ENCODE measurements at places on chromosomes 3 and 15.

GRCh38 chr3:23107221-23107620, 95.9 kb upstream of the UBE2E2 start:
- DNase-seq, result no peak

DNA sequence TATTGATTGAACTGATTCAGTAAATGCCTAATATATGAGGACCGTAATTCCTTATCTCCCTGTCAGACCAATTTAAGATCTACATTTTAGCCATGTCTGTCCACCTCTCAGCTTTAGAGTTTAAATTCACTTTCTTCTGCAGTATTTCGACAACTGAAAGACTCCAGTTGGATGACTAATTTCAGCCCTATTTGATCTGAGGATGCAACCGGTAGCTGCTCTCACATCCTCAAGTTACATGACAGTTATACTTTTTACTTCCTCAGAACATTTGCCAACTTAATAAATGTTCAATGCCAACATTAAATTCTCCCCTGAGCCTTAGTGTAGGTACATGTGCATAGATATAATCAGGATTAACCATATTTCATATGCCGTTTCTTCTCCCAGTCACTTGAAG, 2.5 kb upstream of the HHLA2 start:
- DNase-seq, result no peak

DNA sequence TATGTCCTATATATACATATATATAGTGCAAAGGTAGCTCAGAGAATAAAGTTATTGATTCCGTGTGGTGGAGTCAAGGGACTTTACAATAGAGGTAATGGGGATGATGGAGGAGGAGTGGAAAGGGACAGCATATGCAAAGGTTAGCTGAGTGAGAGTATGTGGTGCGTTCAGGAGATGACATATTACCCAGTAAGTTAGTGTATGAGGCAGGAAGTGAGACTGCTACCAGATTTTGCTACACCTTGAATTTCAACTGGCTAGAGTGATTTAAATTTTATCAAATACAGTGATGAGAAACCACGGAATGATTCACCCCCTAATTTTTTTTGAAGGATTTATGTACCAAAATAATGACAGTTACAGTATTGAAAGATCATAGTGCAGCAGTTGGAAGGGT, 2.8 kb downstream of the ACTL6A start:
- DNase-seq, result no peak

- DNase-seq, result no peak
Observed at GRCh38 chr15:80635953-80636352, 59.2 kb upstream of the ABHD17C start.

- DNase-seq, result no peak
Observed at GRCh38 chr3:183287301-183287971, 34.4 kb downstream of the B3GNT5 start.

Measured in activated T-cell treated with anti-CD3 and anti-CD28 coated beads for 48 hours (primary cell).